Activated T-cell treated with anti-CD3 and anti-CD28 coated beads for 4 hours (primary cell): ENCODE measurements at places on chromosomes 3 and 15.

GRCh38 chr3:8746780-8747345 is 13.3 kb downstream of the CAV3 start:
- no peak for DNase-seq

GRCh38 chr3:20323307-20323927 is 137.4 kb upstream of the SGO1 start:
- no peak for DNase-seq

DNA sequence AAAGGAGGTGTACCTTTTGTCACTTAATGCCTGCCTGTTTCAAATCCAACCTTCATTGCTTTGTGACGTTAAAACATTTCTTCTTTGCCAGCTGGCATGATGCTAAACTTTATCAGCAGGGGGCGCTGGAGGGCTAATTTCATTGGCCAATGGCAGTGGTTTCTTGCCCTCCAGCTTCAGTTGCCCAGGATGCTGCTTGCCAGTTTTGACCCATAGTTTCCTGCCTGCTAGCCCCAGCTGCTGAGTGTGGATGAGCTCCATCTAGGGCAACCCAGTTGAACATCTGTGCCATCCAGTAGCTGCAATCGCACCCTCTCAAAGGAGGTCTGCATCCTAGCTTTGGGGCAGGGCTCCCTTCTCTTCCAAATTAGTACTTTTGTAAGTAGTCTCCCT is 22.1 kb downstream of the ACKR2 start:
- peak; percentile 62 for DNase-seq

- DNase-seq, result no peak
Observed at GRCh38 chr3:188233320-188233719, 79.4 kb downstream of the LPP start.

GRCh38 chr3:72245183-72245811 is 460.3 kb upstream of the PROK2 start:
- DNase-seq, result no peak

GRCh38 chr15:71648095-71648494 is 162.3 kb upstream of the NR2E3 start:
- no peak for DNase-seq

DNA sequence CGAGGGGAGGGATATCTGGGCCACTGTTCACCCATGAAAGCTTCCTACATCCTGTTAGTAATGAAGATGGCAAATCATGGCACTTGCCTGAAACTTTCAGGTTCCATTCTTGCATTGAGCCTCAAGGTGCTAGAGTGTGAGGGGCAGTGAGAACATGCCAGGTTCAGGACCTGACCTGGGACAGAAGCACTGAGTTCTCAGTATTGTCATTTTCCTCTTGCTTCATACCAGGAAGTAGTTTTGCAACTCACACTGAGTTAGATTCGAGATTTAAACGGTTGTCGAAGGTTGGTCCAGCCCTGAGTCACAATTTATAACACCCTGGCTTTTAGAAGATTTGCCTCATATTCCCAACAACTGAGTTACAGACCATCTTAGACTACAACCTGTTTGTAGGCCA is 11.8 kb upstream of the MEIS2 start:
- DNase-seq, result no peak

DNA sequence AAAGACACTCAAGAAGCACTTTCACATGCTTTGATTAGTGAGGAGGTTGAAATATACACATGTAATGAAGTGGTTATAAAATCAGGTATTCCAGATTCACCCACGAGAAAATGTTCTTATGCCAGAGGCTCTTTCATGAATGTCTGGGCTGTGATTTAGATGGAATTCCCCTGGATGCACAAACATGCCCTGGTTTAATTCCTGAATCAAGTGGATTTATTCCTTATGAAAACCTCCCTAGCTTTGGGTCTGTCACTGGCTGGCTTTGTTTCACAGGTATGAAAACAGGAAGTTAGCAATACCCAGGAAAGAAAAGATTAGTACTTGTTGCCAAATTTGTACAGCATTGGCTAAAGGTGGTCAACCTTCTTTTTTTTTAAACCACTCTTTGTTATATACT is 1123.0 kb downstream of the ROBO1 start:
- no peak for DNase-seq

- no peak for DNase-seq
Observed at GRCh38 chr3:5144316-5144994, 22.4 kb downstream of the ARL8B start.

GRCh38 chr15:27690290-27690689 is 408.8 kb downstream of the OCA2 start:
- no peak for DNase-seq

- DNase-seq, result no peak
Observed at GRCh38 chr3:186589856-186590579, 19.5 kb downstream of the DNAJB11 start.

GRCh38 chr3:148551767-148552260 is 145.9 kb upstream of the AGTR1 start:
- no peak for DNase-seq

DNA sequence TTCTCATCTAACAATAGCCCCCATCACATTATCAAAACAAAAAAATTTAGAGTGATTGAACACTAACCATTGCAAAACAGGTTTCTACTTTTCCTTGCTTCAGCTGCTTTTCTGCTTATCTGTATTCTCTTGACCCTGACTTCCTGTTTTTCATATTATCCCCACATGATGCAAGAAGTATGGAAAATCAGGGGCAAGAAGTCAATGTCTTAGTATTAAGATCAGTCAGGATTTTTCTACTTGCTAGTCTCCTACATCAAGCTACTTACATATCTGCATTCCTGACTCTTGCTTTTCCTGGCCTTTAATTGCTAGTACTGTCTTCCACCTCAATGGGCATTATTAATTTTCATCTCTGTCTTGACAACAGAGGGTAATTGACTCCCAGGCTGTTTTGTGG is 300.2 kb downstream of the OTOL1 start:
- DNase-seq, result no peak
